ENCODE measurements at places on chromosomes 12 and 14. TPM values are rescaled to one million over a fixed set of nuclear protein-coding genes. Genes with fewer than 3 reads are reported as not detected.

HOXC9 gene
- not detected for total RNA-seq

CLEC4E gene
- total RNA-seq: 21.5 TPM

TMEM117 gene
- 4.5 TPM for total RNA-seq

RTL1 gene
- not detected for total RNA-seq

EFCAB11 gene
- total RNA-seq: 5.8 TPM

LLPH gene
- 19.3 TPM for total RNA-seq

MAP3K9 gene
- 9.4 TPM for total RNA-seq

HPD gene
- total RNA-seq: 2.5 TPM

MMP19 gene
- 35.2 TPM for total RNA-seq

KCNC2 gene
- not detected for total RNA-seq

DNA sequence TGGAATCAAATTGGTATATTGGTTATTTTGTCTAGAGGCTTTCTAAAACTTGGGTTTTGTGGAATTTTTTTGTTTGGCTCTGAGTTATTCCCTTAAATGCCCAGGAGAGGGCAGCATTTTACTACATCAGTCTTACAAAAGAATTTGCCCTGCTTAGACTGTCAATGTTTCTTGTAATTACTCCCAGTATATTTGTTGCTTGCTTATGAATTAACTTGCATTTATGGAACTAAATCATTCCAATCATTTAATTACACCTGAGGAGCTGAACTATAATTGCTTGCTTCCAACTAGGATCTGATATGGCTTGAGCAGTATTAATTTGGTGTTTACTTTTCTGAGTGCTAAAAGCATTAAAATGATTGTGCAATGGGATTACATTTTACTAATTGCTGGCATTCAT is 48.7 kb downstream of the MIPOL1 start:
- DNase-seq: no peak

- DNase-seq: no peak
Measured at GRCh38 chr12:76633415-76633814, 73.8 kb upstream of the OSBPL8 start.

- DNase-seq: no peak
Measured at GRCh38 chr14:87971010-87971409, 22.0 kb downstream of the GALC start.

GRCh38 chr14:69675877-69676416 is 64.6 kb downstream of the SUSD6 start:
- no peak for DNase-seq

- DNase-seq: no peak
Measured at GRCh38 chr14:77763316-77763715, 2.4 kb upstream of the SNW1 start.

- DNase-seq: no peak
Measured at GRCh38 chr12:110821917-110822316, 24.9 kb upstream of the CCDC63 start.

DNA sequence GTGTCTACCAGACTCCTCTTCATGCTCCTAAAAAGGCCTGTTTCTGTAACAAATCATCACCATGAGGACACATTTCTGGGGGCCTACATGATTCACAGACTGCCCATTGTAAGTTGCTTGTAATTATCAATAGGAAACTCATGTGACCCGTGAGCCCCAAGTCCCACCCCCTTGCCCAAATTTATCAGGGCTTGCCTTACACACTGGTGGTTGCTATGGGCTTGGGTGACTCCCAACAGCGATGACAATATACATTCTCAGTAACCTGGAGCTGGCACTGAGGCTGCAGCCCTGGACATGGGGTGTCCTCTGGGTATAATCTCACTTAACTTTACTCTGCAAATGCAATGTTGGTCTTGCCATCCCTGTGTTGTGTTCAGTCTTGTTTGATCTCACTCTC is 149.2 kb downstream of the NRXN3 start:
- DNase-seq: no peak

DNA sequence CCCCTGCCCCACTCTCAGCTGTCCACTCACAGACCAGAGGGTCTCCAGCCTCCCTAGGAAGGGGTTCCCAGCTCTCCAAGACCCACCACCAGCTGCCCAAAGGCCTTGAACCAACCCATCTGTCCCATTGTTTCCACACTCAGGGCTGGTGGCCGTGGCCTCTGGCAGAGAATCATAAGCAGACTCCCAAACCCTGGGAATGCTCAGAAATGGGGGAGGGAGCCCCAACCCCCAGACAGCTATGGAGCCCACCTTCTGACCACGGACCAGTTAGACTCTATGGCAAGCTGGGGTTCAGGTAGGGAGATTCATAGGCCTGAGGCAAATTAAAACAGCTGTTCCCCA is 280.0 kb downstream of the DPF3 start:
- no peak for DNase-seq

- no peak for DNase-seq
Measured at GRCh38 chr14:69574954-69575295, 254 bp upstream of the CCDC177 start.

GRCh38 chr12:2489275-2489674 is 305.5 kb upstream of the FKBP4 start:
- DNase-seq: no peak

- no peak for DNase-seq
Measured at GRCh38 chr12:104218935-104219334, 3.4 kb downstream of the TXNRD1 start.

GRCh38 chr14:68862954-68863594 is 70.2 kb upstream of the ZFP36L1 start:
- DNase-seq: peak; percentile 84

DNA sequence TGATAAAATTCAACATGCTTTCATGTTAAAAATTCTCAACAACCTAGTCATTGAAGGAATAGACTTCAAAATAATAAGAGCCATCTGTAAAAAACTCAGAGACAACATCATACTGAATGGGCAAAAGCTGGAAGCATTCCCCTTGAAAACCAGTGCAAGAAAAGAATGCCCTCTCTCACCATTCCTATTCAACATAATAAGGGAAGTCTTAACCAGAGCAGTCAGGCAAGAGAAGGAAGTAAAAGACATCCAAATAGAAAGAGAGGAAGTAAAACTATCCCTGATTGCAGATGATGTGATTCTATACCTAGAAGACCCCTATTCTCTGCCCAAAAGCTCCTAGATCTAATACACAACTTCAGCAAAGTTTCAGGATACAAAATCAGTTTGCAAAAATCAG is 52.9 kb downstream of the APOBEC1 start:
- no peak for DNase-seq

GRCh38 chr14:96065661-96066459 is 26.7 kb downstream of the C14orf132 start:
- DNase-seq: peak; percentile 24

DNA sequence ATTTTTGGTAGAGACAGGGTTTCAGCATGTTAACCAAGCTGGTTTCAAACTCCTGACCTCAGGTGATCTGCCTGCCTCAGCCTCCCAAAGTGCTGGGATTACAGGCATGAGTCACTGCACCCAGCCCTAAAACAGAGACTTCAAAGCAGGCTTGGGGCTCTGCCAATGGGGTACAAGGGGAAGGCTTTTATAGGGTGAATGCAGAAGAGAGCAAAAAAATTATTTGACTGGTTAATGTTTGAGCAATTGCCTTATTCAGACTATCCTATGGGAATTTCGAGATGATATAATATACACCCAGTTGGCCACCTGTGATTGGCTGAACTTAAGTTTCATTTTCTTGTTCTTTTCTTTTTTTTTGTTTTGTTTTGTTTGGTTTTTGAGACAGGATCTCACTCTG is 31.5 kb upstream of the ACTN1 start:
- DNase-seq: no peak

- DNase-seq: no peak
Measured at GRCh38 chr12:122413516-122414404, 8.7 kb downstream of the CLIP1 start.

- DNase-seq: no peak
Measured at GRCh38 chr14:96125536-96125935, 79.1 kb upstream of the BDKRB2 start.

- no peak for DNase-seq
Measured at GRCh38 chr12:74449872-74450271, 87.8 kb upstream of the ATXN7L3B start.

DNA sequence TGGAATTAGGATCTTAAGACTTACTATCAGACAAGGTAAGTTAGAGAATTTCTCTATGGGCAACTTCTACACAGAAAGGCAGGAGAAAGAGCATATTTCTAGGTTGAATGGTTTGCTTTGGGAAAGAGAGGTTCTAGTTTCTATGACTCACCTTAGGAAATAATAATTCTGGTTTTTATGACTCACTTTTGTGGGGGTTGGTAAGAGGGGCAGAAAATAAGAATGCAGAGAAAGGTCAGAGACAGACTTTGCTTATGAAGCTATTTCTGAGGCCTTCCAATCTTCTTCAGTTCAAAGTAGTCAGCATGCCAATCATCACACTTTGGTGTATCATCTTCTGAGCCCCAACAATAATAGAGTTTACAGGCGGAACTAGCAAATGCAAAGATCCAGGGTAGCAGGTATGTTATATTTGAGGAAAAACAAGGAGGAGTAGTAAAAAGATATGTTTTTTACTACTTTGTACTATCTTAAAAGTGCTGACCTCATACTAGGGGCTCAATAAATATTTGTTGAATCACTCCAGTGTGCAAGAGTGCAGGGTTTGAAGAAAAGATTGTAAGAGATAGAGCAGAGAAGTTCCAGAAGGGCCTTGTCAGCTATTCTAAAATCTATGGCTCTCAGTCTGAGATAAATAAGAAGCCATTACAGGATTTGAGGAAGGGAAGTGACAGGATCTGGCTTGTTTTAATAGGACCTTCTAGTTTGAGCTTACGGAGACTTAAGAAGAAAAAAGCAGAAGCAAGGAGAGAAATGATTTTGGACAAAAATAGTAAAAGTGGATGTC is 56.7 kb upstream of the LRFN5 start:
- DNase-seq: no peak

- DNase-seq: no peak
Measured at GRCh38 chr12:34599530-34600513, 577.5 kb downstream of the ALG10 start.

DNA sequence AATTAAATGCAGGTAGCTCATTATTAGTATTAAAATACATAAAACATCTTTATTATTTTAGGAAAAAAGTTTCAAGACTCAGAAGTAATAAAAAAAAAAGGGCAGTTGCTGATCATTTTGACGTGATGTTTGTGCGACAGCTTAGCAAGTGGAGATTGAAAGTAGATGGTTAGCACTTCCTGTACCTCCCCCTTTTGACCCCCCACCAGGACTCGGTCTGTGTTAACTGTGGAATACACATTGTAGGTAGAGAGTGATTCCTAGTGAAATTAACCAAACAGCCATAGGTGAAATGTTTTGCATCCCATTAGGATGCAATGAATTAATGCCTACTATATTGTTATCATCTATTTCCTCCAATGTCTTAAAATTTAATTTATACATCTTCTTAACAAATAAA is 120.8 kb downstream of the SLC5A8 start:
- DNase-seq: no peak

GRCh38 chr14:53183611-53184010 is 30.5 kb upstream of the DDHD1 start:
- DNase-seq: no peak

DNA sequence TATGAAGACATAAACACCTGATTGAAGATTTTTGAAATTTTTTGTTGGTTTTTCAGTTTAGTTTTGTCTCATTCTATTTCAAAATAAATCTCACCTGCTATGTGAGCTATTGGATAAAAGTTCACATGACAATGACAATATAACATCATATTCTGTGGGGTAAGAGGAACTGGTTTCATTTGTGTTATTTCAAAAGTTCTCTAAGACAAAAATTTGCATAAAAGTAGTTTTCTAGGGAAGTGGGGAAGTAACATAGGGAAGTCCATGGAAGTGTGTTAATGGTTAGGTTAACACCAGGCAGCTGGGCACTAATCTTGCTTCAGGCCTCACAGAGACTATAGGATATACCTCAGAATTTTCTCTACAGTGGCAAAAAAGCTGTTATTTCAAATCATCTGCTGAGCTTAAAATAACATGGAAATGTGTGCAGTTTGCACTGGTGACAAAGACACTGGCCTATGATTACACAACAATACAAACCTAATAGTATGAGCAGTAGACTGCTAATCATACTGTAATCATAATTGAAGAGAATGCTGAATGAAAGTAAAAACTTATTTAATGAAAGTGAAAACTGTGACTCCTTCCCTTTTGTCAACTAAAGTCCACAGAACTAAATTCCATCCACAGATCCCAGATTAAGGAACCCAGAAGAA is 710.6 kb upstream of the TMEM132C start:
- no peak for DNase-seq

GRCh38 chr14:65966188-65966587 is 520.0 kb upstream of the CCDC196 start:
- no peak for DNase-seq

DNA sequence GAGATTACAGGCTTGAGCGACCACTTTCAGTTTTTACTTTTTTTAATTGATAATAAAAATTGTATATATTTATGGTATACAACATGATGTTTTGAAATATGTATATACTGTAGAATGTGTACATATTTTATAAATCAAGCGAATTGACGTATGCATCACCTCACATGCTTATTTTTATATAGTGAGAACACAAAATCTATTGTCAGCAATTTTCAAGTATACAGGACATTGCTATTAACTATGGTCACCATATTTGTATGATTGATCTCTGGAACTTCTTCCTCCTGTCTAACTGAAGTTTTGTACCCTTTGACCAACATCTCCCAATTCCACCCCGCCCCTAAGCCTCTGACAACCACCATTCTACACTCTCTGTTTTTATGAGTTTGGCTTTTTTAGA is 56.3 kb upstream of the KICS2 start:
- DNase-seq: no peak

GRCh38 chr12:96143827-96144565 is 50.2 kb upstream of the ELK3 start:
- no peak for DNase-seq

- no peak for DNase-seq
Measured at GRCh38 chr14:66140213-66140918, 345.8 kb upstream of the CCDC196 start.

Data from lower lobe of right lung (tissue), 2 donors.